ENCODE measurements at places on chromosomes 1 and 21.

DNA sequence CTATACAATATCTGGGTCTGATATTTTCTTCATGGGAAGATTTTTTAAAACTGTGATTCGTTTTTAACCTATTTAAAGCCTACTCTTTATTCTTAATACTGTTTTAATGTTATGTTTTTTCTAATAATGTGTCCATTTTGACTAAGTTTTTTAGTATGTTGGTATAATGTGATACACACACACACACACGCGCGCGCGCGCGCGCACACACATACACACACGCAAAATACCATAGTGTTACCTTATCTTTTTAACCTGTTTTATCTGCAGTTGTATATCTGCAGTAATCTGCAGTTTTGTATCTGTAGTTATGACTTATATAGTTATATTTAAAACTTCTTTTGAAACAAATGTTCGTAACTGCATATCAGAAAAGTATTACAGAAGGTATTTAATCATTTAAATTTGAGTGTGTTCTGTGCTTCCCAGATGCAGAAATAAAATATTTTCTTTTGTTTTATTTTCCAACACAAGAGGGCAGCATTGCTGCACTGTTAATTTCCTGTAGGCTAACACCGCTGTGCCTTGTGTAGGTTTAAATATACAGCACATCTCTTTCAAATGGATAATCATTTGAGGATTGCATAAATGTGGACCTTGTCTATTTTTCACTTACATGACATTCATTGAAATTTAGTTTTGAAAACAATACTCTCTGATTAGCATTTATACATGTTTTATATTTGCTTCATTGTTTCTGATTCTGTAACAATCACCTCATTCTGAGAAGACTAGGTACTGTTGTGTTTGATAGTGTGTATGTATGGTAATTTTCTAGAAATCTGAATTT is 166.1 kb downstream of the PDE4B start:
- peak; percentile 19 for DNase-seq

GRCh38 chr1:89671775-89672488 is 39.0 kb downstream of the LRRC8C start:
- no peak for DNase-seq

- DNase-seq = no peak
Observed at GRCh38 chr1:27544834-27545233, 54.9 kb upstream of the WASF2 start.

DNA sequence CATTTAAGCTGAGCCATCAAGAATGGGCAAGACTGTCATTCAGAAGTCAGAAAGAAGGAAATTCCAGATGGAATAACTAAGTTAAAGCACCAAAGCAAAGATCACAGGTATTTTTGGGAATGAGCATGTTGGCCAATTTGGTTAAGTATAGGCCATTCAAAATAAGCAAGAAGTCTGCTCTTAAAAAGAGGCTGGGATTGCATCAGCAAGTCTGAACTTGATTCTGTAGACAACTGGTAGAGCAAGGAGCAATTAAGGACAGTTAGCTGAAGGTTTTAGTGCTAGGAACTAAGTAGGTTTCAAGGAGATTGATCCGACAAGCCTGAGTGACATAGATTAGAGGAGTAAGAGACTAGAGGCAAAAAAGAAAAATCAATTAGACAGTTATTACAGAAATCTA is 8.4 kb downstream of the ANKRD45 start:
- DNase-seq = no peak

- DNase-seq = no peak
Observed at GRCh38 chr21:22363504-22363903, 1365.3 kb downstream of the NCAM2 start.

GRCh38 chr1:33572387-33572786 is 99.9 kb downstream of the ZSCAN20 start:
- no peak for DNase-seq

- DNase-seq = no peak
Observed at GRCh38 chr1:53549781-53550180, 90.6 kb downstream of the DMRTB1 start.

- DNase-seq = no peak
Observed at GRCh38 chr1:216682752-216683151, 40.5 kb downstream of the ESRRG start.

GRCh38 chr1:224223819-224224714 is 41.0 kb downstream of the DEGS1 start:
- peak; percentile 80 for DNase-seq

DNA sequence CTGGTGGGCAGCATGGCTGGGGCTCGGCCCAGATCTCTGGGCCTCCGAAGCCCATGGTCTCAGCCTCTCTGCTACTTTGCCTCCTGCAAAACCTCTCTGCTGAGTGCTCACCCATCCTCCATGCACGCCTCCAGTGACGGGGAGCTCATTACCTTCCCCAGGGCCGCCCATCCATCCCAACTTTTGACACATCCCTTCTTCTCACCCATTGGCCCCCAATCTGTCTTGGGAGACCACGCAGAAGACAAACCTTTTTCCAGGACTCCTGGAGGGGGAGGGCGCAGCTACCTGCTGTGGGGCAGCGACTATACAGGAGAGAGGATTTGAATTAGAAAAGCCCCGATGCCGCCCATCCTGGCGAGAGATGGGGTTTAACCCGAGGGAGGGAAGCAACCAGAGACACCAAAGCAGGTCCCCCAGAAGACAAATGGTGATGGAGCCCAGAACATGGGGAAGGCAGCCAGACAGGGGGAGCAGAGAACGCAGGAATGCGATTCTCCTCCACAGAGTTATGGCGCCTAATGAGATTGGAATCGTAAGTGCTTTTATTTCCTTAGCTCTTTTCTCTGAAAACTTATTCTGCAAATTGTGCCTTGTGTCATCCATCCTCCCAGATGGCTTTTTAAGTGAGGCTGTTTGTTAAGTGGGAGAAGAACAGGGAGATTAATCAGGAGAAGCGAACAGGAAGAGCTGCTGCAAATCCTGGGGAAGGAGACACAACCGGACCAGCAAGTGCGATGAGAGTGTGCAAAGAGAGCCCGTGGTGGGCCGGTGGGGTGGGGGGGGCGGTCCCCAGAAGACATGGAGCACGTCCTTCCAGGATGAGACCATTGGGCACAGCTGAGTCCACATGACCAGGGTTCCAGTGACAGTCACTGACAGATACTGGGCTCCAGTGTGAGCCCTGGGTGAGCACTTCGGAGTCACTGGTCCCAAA is 623.5 kb downstream of the MATN1 start:
- no peak for DNase-seq

DNA sequence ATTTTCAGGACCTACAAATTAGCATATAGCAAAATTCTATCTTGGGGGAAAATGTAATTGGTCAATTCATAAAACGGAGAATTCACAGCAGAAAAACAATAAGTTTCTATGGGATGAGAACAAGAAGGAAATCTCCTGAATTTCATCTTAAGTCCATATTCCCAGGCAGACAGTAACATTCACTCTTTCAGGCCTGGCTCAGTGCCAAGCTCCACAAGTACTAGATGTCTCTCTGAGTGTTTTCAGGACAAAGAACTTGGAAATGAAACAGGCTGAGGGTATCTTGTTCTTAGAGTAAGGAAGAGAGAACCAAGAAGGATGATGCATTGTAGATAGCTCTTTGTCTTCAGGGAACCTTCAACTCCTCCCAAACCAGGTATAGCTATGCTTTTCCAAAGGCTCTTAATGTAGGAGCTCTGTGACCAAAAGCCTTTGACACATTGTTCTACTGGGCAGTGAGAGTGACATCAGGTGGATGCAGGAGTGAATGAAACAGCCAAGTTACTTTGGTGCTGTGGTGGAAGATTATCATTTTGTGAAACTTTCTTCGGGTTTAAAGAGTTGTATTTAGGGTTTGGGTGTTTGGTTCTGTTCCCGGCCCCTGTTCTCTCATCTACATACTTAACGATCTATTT is 298.3 kb downstream of the GPATCH2 start:
- no peak for DNase-seq

GRCh38 chr1:10007169-10007568 is 10.1 kb downstream of the RBP7 start:
- DNase-seq = no peak

- no peak for DNase-seq
Observed at GRCh38 chr1:114428083-114428754, 82.8 kb downstream of the TRIM33 start.

DNA sequence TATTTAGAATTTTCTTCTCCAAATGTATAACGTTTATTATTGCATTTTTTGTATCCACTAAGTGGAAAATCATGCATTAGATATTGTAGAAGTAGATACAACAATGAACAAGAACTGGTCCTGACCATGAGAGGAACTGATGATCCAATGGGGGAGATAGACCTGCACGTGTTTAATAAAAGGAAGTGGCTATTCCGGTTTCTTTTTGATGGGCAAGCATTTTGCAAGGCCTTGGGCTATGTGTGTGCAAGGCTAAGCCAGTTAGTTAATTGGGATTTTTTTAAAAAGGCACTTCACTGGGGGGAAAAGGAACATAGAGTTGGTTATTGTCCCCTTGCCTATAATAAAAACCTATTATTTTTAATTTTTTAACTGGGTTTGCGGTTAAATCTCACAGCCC is 961 bp upstream of the VCAM1 start:
- no peak for DNase-seq

DNA sequence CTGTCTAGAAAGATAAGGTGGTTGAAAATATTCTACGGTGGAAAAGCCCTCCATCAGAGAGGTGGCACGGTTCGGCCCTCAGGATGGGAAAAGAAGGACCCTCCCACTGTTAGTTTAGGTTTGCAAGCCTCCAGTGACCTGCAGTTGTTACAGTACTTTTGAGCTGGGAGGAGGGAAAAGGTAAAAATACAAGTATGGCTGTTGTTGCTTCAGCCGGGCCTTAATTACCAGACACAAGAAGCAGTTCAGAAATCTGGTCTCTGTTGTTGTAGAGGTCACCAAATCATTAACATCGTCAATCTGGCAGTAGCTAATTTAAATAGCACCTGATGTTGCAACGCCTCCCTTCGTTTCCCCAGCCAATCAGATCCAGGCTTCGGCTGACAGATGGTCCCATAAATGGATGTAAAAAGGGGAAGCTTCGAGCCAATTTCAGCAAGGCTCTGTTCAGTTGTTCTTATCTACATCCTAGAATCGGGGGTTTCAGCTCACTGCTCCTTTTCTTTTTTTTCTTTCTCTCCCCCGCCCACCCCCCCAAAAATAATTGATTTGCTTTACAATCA is at the start of gene ELAVL4:
Gene ELAVL4 (plus strand): TSS at position 424 of the 563 bp plus-strand sequence. CDS start 270 bp downstream, outside the sequence.
- DNase-seq = no peak

GRCh38 chr1:1291023-1291528 is 10.8 kb downstream of the SCNN1D start:
- DNase-seq = no peak

- DNase-seq = no peak
Observed at GRCh38 chr1:8816831-8817411, 519 bp downstream of the RERE start.

DNA sequence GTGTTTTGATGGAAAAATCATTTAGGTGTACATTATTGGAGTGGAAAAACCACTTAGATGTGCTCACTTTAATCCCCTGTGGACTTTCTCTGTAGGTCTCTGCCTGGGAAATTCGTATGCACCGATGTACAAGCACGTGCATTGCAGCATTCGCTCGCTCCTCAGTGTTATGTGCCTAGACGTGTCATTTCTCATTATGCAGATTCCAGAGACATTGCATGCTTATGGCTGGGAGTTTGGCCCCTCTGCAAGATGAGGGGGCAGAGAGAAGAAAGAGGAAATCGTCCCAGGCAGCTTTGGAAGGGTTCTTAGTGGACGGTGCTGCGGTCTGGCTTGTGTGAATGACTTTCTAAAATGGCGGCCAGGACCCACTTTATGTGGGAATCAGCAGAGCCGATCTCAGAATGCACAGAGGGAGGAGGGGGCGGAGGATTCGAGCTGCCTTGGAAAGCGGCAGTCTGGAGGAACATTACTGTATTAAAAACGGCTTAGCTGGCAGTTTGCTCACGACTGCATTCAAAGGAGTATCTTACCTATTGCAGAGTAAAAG is 2.3 kb downstream of the SPEN start:
- DNase-seq = no peak

DNA sequence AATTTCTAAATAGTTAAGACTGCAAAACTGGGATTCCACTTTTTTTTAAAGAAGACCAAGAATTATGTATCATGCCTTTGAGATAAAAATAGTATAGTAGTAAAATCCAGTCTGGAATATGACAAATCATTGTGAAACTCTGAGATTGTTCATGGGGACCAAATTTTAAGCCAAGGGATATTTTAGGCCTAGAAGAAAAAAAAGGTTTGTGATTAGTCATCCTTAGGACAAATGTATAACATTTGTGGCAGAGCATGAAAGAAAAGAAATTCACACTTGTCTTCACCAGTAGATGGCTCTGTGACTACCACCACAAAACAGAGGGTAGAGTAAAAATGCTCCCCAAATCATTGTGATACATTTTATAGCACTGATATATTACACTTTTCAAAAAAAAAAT is 226.1 kb downstream of the KCTD3 start:
- peak; percentile 20 for DNase-seq

DNA sequence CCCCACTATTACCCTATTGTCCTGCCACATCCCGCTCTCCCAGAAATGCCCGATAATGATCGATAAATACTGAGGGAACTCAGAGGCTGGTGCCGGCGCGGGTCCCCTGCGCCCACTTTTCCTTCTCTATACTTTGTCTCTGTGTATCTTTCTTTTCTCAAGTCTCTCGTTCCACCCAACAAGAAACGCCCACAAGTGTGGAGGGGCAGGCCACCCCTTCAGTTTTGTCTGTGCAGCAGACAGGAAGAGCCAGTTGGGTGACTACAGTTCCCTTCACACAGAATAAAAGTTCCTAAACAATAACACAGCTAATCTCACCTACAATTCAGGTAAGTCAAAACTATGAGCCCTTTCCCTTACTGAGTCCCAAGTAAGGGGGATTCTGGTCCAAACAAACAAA is 423.7 kb downstream of the SMYD3 start:
- DNase-seq = no peak

- no peak for DNase-seq
Observed at GRCh38 chr1:183824291-183824690, 19.4 kb downstream of the RGL1 start.

DNA sequence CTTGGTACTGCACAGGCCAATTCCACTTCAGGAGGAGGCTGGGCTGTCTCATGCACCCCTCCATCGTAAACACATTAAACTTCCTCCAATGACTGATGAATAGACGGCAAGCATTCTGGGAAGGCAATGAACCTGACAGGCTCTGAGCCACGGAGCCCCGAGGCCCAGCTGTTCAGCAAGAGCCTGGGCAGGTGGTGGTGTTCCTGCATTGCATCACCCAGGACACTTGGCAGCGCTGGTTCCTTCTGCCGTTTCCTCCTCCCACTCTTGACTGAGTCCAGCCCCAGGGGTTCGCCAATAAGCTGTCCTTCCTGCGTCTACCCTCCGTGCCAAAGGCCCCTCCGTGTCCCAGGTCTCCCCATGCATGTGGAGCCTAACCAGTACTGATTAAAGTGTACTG is 109.8 kb downstream of the JAK1 start:
- no peak for DNase-seq

GRCh38 chr1:185917646-185918045 is 183.5 kb downstream of the HMCN1 start:
- DNase-seq = peak; percentile 25

- DNase-seq = no peak
Observed at GRCh38 chr1:203283597-203283996, 21.7 kb upstream of the BTG2 start.

- no peak for DNase-seq
Observed at GRCh38 chr1:74341702-74342339, 106.6 kb downstream of the TNNI3K start.

All from HFF-Myc (cell line).